ENCODE measurements at places on chromosomes 16 and 17.

- DNase-seq = peak; percentile 73
These were observed 16.8 kb upstream of the RMI2 start for GRCh38 chr16:11328172-11329070.

- no peak for DNase-seq
These were observed 16.1 kb downstream of the TLE7 start for GRCh38 chr16:71425746-71426068.

DNA sequence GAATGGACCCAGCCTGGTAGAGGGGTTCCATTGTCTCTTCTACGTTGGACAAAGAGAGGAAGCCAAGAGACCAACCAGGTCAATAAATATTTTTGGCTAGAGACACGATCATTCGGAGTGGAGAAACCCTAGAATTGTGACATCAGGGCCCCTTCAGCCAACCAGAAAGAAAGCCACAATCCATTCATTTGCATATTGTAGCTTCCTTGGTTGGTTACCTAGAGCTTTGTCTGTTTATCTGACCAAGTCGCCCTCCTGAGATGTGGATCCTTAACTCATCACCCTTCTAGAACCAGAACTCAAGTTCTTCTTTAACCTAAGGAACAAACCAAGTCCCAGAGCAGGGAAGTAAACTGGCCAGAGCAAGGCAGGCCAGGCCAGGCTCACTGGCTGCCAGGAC, at the start of gene CCDC182:
CCDC182 (minus strand) TSS at position 58 of the 400 bp plus-strand sequence; CDS start at position 31, 27 bp downstream.
- no peak for DNase-seq

- DNase-seq = no peak
These were observed 58.5 kb downstream of the CACNG5 start for GRCh38 chr17:66893382-66893781.

DNA sequence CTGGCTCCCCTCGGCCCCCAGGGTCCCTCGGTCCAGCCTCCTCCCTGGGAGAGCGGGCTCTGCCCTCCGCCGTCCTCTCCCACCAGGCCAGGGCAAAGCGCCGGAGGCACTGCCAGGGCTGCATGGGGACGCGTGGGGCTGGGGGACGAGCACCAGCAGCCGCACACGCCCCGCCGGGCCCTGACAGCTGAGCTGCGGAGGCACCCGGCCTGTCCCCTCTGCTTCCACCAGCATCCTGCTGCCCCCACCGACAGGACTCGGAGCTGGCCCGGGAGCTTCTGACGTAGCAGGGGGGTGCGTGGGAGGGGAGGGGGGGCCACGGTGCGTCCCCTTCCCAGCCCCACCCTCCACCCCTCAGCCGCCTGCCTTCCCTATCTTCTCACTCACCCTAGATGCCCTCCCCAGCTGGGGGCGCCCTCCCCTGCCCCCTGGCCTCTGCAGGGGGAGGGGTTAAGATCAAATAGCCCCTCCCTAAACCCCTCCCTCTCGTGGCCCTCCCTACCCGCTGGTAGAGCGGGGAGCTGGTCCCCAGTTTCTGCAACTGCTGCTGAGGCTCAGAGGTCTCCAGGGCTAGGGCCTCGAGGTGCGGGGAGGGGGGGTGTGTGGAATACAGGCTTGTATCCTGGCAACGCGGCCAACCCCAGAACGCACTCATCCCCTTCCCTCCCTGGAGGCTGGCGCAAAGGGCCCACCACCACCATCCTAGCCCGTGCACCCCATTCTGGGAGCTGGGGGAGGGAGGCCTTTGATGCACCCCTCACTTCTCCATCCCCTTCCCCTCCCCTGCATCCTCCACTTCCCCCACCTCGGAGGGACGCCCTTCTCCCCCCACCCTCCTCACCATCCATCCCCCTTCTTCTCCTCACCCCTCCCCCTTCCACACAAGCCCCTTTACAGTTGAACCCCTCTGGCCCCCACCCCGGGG, 1.0 kb downstream of the SRCIN1 start:
- no peak for DNase-seq

- no peak for DNase-seq
These were observed 11.9 kb downstream of the MAPT start for GRCh38 chr17:45906237-45906636.

DNA sequence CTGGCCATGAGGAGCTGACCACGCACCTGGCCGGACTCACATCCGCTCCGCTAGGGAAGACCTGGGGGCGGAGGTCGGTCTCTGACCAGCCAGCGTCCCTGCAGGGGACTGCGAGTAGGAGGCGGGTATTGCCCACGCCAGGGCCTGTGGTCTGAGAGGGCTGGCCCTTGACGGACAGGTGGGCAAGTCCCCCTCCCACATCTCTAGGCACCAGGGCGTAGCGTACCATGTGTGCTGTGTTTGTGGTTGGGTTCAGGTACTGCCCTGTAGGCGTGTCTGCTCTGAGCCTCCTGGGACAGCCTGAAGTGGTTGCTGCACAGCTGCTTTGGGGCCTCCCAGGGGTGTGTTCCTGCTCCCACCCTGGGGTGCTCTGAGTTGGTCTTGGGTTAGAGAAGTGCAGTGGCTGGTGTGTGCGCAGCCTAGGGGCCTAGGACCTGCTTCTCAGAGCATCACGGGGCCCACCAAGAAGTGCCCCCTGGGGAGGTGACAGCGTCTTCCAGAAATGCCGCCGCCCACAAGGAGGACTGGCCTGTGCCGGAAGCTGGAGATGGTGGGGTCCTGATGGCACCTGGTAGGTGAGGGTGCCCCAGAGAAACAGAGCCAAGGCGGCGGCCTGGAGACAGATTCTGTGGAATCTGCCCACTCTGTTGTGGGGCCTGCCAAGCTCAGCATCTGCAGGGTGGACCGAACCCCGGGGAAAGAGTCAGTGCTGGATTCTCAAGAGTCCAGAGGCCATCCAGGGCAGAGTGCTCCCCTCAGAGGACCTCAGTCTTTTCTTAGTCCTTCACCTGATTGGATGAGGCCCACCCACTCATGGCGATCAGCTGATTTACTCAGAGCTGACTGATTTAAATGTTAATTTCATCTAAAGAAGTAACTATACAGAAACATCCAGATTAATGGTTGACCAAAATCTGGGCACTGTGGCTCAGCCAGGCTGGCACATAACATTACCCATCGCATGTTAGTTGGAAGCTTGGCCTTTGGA, 48.3 kb downstream of the WDR45B start:
- DNase-seq = no peak

DNA sequence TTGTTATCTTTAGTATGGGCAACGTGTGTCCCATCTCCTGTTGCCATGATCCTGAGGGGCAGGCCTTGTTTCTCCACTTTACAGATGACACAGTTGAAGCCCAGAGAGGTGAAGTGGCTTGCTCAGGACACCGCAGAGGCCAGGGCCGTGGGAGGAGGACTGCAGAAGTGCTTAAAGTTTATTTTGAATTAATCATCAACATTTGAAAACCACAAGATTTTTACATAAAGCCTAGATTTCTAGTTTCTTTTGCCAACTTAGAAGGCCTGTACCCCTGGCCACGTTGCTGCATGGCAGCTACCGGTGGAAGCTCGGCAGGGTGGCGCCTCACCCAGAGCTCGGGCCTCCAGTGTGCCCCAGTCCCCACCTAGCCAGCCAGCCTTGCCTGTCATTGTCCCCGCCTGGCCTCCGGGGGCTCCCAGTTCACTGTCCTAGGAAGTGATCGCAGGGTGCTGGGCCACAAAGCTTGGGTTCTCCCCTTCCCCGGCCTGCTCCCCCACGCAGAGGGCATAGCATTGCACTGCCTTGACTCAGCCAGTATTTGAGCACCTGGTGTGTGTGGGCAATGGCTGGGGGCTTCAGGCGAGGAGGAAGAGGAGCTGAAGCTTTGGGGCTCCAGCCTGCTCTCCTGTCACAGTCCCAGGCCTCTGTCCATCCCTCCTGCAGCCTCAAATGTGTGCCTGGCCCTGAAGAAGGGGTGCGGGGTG, 14.8 kb upstream of the ADCY7 start:
- DNase-seq = peak; percentile 75

DNA sequence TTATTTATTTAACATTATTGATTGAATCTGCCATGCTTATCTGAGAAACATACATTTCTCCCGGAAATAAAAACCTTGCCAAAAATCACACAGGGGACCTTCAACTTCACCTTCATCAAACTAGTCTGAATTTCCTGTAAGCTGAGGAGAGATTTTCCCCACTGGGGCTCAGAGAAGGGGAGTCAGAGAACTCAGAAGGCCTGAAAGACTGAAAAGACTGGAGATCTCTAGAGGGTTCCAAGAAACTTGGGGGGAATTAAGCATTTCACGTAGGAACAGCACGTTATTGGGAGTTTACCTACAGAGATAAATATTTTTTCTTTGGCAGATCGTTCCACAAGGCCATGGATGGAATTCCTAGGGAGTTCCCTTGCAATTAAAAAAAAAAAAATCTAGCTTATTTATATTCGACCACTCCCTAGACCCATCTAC, 528 bp upstream of the NOL11 start:
- DNase-seq = no peak

DNA sequence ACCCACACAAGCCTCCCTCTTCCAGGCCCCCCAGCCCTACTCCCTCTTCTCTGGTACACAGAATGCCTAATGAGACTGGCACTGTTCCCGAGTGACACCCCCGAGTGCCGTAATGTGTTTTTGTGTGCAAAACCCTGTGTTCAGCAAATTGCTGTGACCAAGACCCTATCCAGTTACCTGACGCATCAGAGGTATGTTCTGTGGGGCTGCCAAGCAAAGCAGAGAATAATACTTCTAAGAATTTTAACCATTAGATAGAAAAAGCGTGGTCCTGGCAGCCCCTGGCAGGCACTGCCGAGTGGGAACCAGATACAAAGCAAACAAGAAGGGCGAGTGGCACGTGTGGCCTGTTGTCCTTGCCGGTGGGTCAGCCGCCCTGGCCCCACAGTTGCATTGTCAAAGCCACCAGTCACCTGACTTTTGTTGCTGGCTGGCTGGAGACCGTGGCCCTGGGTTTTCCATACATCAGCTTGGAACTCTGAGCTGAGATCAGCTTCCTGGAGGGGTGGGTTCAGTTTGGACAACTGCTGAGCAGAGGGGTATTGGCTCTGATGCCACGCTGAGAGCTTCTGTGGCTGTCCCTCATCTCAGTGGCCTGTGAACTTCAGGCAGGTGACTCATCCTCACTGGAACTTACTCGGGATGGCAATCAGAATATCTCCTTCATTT, 69.1 kb upstream of the BRD7 start:
- DNase-seq = no peak

DNA sequence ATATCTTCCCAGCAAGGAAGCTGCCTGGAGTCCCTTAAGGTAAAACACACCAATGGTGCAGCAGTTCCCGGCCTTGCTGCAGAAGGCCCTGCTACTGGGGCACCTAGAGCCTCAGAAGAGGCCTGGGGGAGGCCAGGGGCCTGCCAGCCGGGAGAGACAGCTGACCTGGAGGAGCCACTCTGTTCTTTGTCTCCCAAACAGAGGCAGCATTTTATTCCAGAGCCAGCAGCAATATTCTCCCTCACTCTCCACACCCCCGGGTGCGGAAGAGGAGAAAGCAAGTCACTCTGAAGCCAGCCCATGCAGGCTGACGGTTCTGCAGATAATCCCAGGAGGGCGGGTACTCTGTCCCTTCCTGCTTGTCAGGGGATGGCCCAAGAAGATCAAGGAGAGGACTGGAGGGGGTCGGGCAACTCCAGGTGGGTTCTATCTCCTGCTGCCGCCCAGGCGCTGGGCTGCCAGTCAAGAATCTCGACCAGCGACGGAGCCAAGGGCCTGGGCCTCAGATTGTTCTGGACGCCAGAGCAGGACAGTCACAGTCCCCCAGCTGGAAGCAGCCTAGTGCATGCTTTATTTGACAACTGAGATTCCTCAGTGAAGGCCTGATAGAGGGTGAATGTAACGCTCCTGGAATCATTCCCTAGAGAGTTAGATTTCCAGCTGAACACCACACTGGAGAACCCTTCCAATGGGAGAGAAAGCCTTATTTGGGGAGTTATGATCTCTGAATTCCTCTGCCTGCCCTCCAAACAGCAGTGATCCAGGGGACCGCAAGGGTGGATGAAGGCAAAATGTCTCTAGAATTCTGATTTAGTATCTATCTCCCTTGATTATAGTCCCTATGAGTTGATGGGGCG, 1.1 kb upstream of the KIFC3 start:
- DNase-seq = no peak

DNA sequence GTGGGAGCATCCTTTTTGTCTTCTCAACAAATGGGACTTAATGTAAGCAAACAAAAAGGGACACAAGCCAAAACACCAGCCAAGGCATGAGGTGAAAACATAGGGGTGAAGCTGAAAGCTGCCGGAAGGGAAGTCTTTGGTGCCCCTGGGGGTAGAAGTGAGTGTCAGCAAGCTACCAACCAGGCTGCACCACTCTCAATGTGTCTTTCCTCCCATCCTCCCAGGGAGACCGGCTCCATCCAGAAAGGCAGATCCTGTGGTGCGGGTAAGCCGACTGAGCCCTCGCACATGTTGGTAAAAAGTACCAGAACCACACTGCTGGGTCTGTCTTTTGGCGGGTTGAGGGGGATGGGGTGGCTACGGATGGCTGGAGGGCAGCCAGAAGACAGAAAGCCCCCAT, 52.0 kb upstream of the SREBF1 start:
- no peak for DNase-seq

DNA sequence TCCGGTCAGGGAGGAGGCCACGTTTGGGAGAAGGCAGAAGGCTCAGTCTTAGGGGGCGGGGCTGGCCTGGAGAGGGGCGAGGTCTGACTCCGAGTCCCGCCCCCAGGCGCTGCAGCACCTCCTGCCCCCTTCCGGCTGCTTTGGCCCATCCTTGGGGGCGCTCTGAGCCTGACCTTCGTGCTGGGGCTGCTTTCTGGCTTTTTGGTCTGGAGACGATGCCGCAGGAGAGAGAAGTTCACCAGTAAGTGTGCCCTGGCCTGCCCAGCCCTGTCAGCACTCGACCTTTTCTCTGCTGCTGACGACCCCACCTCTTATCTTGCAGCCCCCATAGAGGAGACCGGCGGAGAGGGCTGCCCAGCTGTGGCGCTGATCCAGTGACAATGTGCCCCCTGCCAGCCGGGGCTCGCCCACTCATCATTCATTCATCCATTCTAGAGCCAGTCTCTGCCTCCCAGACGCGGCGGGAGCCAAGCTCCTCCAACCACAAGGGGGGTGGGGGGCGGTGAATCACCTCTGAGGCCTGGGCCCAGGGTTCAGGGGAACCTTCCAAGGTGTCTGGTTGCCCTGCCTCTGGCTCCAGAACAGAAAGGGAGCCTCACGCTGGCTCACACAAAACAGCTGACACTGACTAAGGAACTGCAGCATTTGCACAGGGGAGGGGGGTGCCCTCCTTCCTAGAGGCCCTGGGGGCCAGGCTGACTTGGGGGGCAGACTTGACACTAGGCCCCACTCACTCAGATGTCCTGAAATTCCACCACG, 1.5 kb downstream of the TNFRSF12A start:
- peak; percentile 88 for DNase-seq

Measured in skeletal muscle cell (primary cell).